Cortex of kidney (tissue), 1 donor: ENCODE measurements at places on chromosomes 4 and X.
A peak's percentile ranks its signal among the peaks of the same experiment; 100 is the strongest.

DNA sequence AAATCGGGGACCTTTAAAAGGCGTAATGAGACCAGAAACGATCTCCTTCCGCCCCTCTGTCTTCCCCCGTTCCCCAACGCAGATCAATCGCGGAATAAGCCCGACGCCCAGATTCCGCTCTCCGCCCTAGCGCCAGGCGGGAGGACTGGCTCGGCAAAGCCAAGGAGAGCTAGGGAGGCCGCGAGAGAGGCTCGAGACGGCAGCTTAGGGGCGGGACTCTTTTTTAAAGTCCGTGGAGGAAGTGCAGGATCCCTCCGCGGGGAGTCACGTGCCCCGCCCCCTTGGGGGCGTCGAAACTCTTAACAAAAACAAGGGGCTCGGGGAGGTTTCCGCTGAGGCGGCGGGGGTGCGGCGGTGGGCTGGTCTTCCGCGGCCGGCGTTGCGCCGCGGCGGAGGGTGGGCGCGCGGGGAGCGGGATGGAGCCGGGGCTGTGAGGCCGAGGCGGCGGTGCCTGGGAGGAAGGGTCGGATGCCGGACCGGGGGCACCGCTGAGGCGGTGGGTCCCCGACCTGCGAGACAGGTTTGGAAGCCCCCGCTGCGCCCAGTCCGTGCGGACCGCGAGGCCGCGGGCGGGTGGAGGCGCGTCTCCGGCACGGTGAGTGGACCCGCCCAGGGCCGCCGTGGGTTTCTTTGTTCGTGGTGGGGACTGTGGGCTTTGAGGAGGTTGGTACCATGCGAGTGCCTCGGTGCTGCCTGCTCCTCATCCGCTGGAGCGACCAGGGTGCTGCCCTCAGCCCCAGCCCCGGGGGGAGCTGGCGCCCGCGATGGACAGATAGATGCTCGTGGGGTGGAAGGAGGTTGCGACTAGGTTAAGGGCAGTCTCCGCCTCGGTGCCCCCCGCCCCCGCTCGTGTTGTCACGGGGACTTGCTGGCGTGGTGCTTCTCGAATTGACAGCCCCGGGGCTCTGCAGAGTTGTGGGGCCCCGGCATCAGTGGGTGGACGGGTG is at the start of gene CCNG2:
Gene CCNG2 (plus strand): TSS at position 296 of the 947 bp plus-strand sequence. CDS start 1,326 bp downstream, outside the sequence.
- peak; percentile 99 for DNase-seq

GRCh38 chr4:168843635-168844034 is 166.4 kb downstream of the CBR4 start:
- no peak for DNase-seq

- no peak for DNase-seq
Observed at GRCh38 chr4:42452823-42453222, 55.5 kb downstream of the SHISA3 start.

- DNase-seq = no peak
Observed at GRCh38 chrX:37652589-37653231, 32.9 kb upstream of the XK start.
